ENCODE measurements at places on chromosomes 5 and 9.

DNA sequence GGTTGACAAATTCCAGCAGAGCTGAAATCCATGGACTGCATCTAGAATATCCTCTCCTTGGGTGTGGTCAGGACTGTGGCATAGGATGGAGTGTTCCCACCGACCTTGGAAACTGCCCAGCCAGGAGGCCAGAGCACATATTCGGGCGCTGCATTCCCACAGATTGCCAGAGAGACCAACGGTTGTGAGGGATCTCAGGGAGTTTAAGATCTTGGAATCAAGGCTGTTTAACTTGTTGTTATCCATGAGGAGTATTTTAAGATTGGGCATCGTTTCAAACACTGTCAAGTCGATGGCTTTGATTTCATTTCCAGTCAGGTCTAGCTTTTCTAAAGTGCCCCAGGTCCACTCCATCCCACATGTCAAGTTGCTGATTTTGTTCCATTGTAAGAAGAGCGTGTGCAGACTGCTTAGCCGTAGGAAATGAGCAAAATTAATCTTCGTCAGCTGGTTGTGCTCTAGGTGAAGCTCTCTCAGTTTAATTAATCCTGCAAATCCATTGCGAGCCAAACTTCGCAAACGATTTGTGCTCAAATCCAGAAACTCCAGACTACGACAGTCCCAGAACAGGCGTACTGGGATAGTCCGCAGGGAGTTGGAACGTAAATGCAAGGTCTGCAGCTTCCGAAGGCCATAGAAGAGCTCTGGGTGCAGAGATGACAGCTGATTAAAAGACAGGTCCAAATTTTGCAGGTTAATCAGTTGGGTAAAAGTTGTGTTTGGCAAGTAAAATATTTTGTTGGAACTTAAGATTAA is 1.5 kb downstream of the LRRTM2 start:
- no peak for DNase-seq

DNA sequence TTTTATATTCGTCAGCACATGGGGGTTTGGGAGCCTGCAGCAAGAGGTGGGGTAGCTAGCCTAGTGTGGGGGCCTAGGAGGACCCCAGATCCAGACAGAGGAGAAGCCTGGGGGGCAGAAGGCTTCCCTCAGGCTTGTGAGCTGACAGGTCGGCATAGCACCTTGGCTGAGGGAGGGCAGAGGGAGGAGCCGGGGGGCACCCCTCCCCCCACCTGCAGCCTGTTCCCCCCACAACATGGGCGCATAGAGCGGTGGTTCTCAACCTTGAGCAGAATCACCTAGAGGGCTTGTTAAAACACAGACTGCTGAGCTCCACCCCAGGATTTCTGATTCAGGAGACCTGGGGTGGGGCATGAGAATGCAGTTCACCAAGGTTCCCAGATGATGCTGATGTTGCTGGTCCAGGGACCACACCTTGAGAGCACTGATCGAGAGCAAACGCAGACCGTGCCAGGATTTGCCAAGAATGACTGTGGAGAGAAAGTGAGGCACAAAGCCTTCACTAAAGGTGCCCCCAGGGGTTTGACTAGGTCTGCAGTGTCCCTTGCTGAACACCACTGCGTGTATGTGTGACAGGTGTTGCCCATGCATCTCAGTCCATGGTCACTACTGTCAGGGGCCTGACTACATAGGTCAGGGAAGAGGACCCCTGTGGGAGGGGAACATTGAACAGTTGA is 163.3 kb downstream of the MACROH2A1 start:
- no peak for DNase-seq

DNA sequence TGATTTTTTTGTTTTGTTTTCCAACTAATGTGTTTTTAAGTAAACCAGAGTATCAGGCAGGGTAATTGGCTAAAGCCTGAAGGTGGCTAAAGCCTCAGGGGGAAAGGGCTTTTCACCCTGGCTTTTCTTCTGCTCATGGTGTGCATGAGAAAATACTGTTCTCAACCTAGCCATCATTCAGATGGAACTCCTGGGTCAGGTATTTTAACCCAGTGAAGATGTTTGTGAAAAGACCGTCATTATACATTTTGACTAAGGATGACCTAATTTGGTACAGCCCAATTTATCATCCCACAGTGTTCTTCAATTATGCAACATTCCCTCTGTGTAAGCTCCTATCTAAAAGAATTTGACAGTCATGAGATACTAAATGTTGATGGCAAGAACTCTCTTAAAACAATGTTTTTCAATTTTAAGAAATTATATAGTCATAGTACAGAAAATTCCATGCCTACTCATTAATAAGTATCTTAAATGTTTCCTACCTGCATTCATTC is 209.5 kb upstream of the TARS1 start:
- DNase-seq = no peak

DNA sequence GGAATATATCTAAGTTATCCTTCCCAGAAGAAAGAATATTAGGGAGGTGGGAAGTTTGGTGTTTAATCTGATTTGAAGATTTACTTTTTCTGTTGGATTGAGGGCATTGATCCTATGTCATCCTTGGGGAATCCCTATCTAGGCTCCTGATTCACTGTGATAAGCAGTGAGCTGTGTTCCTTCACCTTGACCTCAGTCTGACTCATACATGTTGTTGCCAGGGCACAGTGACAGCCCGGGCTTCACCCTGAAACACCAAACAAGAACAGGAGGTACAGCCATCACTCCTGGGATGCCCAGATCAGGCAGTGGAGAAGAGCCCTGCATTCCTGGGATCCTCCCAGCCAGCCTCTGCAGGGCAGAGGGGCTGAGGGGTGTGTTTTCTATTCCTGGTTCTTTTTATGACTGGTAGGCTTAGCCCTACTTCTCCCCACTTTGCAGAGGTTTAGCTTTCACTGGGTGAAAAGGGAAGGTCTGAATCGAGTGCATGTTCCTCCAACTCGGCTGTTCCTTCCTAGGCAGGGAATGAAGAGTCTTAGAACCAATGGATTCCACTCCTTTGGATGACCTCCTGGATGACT is 3.1 kb upstream of the FAM53C start:
- no peak for DNase-seq

DNA sequence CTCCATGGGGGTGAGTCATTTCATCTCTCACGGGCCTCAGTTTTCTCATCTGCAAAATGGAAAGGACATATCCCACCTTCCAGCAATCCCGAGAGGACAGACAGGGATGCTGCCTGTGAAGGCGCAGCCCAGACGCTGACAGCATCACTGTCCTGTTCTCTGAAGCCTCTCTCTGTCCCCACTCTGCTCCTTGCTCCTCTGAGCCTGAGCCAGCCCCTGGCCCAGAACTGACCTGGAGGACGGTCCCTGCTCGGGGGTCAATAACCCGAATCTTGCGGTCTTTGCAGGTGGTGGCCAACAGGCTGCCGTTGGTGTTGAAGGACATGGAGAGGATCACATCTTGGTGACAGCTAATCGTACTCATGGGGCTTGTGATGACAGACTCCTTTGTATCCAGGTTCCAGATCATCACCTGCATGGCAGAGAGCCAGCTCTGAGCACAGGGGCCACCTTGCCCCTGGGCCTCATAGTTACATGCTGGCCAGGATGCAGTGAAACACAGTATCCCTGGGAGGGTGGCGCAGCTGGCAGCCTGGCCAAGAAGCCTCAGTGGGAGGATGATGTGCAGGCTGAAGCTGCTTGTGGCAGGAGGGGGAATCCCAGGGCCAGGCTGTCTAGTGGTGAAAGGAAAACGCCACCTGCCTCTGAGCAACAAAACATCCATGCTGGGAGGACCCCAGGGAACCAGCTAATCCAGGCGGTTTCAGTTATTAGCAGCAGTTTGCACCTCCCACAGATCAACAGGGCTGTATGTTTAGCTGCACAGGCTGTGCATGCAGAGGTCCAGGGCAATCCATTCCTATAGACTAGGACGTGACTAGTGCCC is 14.0 kb upstream of the TRIM14 start:
- no peak for DNase-seq

DNA sequence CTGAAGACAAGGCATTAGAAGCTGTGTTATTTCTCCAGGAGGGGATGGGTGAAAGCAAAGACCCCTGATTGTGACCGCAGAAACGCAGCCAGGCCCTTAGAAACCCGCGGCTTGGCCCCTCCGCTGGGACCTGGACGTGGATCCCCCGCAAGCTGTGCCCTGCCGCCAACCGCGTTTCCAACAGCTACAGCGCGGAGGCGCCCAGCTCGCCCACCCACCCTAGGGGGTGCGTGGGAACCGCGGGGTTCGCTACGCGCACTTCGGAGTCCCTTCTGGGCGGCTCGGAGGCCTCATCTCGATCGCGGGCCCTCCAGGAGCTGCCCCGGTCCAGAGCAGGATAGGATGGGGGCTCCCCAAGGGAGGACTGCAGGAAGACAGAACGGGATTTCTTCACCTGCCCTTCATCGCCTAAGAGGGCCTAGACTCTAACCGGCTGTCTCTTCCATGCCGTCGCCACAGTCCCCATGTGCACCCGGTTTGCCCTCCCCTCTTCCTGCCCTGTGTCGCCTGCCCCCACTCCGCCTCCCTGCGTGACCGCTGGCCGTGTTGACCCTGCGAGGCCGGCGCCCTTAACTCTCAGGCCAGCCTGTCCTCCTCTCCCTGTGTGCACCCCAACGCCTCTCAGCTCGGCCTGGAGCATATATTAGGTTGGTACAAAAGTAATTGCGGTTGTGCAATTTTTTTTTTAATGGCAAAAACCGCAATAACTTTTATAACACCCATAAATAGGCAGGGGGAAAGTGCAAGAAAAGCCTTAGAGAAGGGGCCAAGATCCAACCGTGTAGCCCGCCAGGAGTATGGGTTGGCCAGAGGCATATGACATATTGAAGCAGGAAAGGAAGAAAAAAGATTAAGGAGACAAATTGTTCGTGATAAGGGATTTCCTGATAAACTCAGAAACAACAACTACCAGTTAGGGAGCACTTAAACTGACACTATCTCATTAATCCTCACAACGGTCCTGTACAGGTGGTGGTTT is 68.1 kb upstream of the FREM1 start:
- no peak for DNase-seq

DNA sequence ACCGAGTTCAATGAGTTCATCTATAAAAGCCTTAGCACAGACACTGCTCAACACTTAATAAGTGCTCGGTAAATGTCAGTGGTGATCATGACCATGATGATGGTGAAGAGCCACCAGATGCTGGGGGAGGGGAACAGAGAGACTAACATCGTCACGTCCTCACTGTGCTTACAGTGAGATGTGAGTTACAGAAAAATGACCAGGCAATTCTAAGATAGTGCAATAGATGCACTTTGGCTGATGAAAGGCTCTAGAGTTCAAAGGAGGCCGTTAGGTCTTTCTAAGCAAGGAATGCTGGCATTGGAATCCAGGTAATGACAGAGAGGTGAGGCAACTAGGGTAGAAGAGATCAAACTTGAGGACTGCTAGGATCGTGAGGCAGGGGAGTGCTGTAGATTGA is 36.7 kb downstream of the ARL15 start:
- no peak for DNase-seq

DNA sequence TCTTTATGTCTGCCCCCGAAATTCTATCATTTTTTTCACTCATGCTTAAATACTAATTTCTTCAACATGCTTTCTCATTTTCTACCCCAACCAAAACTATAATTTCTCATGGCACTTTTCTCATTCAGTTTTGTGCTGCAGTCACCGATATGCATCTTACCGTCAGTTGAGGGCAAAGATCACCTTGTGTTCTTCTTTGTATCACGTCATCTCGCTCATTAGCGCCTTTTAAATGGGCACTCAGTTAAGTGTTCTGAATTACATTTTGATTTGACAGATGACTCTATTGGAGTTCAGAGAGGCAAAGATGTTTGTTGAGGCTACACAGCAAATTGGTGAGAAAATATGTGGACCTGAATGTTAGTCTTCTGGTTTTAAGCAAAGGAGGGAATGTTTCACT is 211.7 kb upstream of the GLRA1 start:
- DNase-seq = no peak

DNA sequence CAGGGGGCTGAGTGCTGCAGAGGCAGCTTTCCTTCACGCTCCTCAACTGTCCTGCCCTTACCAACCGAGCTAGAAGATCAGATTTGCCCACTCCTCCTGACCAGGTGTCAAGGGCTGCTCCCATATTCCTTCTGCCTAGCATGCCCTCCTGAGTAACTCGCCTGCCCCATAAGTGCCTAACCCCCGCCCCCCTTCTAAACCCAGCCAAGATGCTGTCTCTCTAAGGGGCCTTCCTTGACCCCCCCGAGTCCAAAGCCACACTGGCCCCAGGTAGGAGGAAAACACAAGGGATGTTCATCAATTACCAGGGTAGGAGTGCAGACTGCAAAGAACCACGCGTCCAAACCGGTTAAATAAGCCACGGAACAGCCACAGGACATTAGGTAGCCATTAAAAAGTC is 4.8 kb downstream of the CCDC69 start:
- DNase-seq = no peak

DNA sequence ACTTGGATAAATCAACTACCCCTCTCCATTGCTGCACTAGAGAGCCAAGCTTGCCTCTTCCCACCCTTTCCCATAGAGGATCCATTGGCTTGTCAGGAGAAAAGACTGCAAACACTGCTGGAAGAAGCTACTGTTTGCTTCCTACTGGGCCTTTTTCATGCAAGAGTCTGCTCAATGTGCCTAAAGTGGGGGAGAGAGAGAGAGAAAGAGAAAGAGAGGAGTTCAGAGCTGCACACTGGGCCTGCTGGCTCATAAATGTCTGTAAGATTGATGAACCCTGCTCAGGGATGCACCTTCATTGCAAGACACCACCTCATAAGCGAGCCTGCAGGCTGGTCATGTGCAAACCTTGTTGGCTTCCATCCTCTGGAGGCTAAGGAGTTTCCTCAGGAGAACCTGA is 269.4 kb downstream of the ZNF608 start:
- no peak for DNase-seq

DNA sequence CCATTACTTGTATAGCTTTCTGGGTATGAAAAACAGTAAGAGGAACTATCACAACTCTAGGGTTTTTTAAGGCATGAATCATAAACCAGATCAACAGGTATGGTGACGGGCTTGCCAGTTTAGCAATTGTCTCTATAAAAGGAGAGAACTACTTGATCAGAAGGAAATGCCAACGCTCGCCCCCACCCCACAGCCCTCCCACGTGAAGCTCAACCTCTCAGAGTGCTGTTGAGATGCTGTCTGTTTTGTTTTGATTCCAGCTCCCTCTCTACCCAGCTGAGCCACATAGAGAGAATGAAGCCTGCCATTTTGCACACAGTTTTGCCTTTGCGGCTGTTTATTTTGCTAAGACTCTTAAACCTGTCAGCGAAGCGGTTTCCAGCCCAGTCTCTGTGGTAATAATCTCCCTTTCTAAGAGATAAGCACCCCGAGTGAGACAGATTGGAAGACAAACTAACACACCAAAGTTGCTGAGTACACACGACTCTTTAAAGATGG is 257.9 kb upstream of the ANKRD55 start:
- peak; percentile 24 for DNase-seq

GRCh38 chr5:149824120-149824519 is 94.0 kb downstream of the PPARGC1B start:
- no peak for DNase-seq
